Hematopoietic multipotent progenitor cell treated with erythropoietin and hydrocortisone succinate and interleukin-3 and kit ligand, for 6 days (in vitro differentiated cells): ENCODE measurements at places on chromosomes 3 and 15.
A peak's percentile ranks its signal among the peaks of the same experiment; 100 is the strongest.

- no peak for DNase-seq
Observed at GRCh38 chr3:2934541-2934940, 175.6 kb downstream of the IL5RA start.

GRCh38 chr15:89075846-89076245, 12.4 kb upstream of the ABHD2 start:
- DNase-seq = peak; percentile 45

DNA sequence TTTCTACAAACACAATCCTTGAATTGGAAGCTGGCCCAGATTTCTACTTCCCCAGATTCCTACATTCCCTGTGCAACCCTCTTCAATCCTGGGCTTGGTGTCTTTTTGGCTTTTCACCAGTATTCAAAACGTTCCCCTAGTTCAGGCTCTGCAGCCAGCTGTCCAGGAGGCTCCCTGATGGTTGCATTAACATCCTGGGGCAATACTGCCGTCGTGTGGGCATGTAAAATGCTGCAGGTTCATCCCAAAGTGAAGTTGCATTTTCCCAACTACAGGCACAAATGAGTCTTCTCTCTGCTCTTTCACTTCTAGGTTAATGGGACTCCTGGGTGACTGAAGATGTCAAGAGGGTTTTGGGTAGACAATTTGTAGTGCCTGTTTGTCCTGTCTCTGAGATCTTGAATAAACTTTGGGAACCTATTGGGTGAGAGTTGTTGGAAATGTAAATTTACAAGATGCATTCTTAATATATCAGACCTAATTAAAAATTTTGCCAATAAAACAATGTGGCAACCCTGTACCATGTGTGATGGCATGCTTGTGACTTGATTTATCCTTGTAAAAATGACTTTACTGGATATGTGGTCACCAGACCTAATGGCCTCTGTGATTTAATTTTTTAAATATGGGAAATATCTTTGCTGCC, 28.6 kb downstream of the SOX14 start:
- peak; percentile 36 for DNase-seq

DNA sequence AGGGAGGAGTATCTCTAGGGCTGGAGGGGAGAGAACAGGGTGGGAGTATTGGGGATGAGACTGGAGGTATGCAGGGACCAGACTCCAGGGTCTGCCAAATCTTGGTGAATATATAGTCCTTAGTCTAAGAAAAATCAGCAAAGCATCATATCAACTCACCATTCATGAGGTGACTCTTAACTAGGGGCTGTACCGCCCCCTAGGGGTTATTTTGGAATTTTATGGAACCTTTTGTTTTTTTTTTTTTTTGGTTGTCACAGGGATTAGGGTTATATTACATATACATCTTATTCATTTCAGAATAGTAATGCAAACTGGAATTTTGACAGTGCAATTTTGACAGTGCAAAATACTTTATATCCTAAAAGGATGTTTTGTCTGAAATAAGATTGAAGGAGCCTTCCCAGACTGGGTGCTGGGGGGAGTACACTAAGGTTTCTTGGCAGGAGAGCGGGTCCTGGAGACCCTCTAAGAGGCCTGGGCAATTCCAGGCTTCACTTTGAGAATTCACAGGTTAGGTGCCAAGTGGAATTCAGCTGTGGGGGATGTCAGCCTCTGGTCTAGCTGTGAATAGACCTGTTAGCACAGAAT, 7.5 kb downstream of the CMTM7 start:
- peak; percentile 90 for DNase-seq

GRCh38 chr15:55535436-55535835, 27.4 kb upstream of the DNAAF4 start:
- DNase-seq = no peak

GRCh38 chr3:98532275-98532637, 478 bp downstream of the GPR15 start:
- no peak for DNase-seq

DNA sequence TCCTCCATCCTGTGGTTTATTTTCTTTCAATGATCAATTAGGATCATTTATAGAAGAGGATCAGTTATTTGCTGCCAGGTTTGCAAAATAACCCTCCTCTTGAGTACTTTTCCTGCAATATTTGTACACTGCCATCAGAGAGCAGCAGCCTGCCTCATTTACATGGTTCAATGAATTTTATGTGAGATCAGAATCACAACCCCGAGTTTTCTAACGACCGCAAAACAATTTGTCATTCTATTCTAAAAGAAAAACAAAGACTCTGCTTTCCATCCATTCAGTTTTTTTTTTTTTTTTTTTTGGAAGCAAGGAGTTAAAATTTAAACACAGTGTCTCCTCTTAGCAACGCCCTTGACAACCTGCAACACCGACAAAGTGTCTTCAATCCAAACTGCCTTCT, 146.9 kb downstream of the RAB11A start:
- no peak for DNase-seq

GRCh38 chr3:47912006-47912504, 104.2 kb downstream of the MAP4 start:
- DNase-seq = no peak

GRCh38 chr3:98563661-98564281, 29.6 kb downstream of the CPOX start:
- DNase-seq = peak; percentile 48

GRCh38 chr3:36416599-36416998, 36.3 kb downstream of the STAC start:
- no peak for DNase-seq

GRCh38 chr3:44885618-44886017, 11.2 kb downstream of the TGM4 start:
- no peak for DNase-seq

GRCh38 chr3:76410762-76411281, 625.5 kb upstream of the ZNF717 start:
- no peak for DNase-seq

GRCh38 chr3:105745046-105745445, 123.8 kb downstream of the CBLB start:
- no peak for DNase-seq

DNA sequence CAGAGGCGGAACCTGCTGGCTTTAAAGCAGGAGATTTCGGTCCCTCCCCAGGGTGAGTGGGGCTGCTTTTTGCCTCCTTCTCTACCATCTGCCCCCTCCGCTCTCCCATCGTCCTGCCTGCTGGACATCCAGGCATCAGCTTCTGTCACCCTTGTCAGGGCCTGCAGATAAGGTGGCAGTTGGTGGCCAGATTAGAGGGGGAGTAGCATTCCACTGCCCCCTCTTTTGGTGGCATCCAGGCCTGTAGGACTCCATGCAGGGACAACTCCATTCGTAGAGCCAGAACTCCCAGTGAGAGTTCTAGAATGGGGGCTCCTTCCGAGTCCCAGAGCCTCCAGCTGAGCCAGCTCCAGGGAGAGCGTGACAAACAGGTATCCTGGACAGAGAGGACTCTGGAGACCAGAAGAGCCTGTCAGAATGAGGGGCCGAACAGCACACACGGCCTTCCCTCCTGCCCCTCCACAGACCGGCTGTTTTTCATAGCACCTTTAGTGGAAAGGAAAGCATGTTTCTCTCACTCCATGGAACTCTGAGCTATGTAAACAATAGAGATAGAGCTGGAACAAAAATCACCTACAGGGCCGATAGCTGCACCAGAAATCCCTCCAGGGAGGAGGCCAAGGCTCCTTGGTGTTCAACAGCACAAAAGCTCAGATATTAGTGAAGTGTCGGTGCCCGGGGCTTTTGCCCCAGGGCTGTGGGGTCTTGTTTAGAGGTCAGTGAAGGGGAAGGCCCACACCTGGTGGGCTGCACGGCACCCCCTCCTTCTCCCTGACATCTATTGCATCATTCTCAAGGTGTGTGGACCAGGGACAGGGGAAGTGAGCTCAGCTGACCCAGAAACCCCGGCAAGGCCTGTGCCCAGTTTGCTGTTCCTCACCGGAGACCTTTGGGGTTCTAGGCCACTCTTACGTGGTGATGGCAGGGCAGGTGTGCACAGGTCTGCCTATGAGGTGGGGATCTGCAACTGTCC, 34.2 kb downstream of the MAGEF1 start:
- no peak for DNase-seq

DNA sequence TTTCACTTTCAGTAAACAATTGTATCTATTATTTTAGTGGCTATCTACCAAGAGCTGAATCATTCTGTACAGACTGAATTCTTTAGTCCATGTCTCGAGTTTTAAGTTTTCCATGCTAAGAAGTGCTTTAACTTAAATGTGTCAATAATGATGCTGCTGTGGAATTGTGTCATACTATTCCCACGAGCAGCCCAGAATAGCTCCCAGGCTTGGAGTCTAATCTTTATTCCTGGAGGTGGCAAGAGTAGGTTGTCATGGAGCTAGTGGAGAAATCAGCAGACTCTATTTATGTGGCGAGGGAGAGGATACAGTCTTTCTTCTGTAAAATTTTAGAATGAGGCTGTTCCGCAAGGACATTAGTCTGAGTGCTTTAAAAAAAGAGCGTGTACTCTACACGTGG, 207.2 kb downstream of the ROBO2 start:
- no peak for DNase-seq

GRCh38 chr3:168581771-168582225, 486.1 kb upstream of the GOLIM4 start:
- no peak for DNase-seq

DNA sequence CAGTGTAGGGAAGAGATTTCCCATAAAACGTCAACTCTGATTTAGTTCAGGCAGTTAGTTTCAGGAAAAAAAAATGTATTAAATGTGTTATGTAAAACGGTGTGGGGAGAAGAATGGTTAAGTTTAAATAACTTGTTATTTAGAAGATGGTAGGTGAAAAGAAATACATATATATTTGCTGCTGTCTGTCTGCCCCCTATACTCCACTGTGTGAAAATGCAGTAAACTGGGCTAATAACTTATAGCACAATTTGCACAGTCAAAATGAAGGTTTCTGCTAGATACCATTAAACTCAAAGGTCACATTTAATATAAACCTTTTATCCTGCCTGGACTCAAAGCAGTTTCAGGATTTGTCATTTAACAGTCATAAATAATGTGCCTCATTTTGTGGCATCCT, 515.0 kb downstream of the FGF12 start:
- DNase-seq = no peak

- DNase-seq = no peak
Observed at GRCh38 chr3:181457190-181457589, 254.5 kb upstream of the SOX2 start.

GRCh38 chr15:61227269-61227949, 1.7 kb downstream of the RORA start:
- DNase-seq = no peak

DNA sequence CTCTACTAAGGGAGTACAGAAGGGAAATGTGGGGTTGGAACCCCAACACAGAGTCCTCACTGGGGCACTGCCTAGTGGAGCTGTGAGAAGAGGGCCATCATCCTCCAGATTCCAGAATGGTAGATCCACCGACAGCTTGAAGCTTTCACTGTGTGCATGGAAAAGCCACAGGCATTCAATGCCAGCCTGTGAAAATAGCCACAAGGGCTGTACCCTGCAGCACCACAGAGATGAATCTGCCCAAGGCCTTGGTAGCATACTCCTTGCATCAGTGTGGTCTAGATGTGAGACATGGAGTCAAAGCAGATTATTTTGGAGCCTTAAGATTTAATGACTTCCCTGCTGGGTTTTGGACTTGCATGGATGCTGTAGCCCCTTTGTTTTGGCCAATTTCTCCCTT, 39.3 kb upstream of the KCNMB2 start:
- DNase-seq = no peak

DNA sequence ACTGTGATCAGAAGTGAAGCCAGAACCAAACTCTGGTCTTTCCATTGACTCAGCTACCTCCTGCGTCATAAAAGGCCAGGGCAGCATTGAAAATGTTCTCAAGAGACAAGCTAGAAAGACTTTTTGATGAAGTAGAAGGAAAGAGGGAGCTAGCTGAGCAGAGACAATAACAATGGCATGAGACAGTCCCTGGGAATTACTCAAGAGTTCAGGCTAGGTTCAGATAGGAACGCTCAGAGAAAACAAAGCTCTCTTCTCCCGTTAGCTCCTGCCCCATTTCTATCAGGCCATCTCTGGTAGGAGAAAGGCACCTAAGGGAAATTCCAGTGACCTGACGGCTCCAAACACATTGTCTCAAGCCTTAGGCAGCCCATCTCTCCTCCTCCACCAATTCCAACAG, 7.0 kb upstream of the OXTR start:
- DNase-seq = no peak

DNA sequence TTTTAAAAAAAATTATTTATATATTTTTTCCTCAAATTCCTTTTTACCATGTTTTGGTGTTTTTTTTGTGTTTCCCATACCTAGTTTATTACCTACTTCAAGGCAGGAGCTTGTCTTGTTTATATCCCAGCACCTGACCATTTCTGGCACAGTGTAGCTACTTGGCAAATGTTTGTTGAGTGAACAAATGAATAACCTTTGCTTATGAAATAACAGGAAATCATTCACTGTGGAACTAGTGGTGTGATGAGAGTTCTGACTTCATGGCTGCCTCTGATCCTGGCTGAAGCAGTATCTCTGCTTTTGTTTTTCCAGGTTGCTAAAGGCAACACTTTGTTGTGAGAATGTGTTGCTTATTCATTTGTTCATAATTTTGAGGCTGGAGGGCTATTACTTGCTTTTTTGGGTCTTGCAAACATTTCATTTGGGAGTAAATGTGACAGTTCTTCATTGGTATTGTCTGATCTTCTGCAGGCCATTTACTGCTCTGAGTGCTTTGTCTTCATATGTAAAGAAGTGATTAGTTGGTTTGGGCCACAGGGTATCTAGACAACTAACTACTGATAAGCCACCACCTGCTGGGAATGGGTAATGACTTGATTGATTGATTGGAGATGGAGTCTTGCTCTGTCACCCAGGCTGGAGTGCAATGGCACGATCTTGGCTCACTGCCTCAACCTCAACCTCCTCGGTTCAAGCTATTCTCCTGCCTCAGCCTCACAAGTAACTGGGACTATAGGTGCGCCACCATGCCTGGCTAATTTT, 5.7 kb downstream of the RAD54L2 start:
- no peak for DNase-seq

DNA sequence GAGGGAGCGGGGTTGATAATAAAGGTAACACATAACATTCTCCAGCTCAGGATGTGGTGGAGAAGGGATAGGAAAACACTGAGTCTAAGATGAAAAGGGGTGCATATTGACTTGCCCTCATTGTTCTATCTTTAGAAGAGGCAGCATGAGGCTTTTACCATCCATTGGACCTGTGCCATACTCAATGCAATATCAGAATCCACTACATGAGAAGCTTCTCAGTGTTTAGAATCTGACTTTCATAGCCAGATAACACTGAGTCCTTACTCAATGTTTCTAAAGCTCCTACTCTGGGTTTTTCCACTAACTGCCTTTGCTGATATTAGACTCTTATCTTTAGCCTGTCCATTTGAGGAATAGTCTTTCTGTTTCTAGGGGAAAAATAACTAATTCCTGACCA, 24.3 kb upstream of the GADL1 start:
- no peak for DNase-seq

GRCh38 chr15:86001200-86001599, 78.5 kb upstream of the AGBL1 start:
- no peak for DNase-seq

DNA sequence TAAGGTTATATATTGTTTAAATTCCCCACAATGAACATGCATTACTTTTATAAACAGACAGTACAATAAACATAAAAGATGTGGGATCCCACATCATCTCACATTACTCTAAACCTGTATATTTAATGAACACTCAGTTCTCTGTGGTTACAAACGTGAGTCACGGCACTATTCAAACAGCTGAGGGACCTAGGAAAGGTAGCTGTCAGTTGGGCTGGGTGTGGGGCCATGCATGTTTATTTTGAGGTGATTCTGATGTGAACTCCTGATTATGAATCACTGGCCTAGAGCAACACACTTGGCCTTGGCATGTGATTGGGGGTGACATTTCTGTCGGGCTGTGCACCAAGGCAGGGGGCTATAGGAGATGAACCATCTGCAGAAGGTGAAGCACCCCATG, 147.6 kb upstream of the HACD2 start:
- no peak for DNase-seq
